ENCODE measurements at places on chromosomes 4 and X. TPM values are rescaled to one million over a fixed set of nuclear protein-coding genes. Genes with fewer than 3 reads are reported as not detected.

Gene AMTN
- total RNA-seq, result not detected

Gene WAS
- total RNA-seq, result 0.13 TPM

Gene RBM46
- not detected for total RNA-seq

Gene POU4F2
- not detected for total RNA-seq

Gene FRAS1
- total RNA-seq, result 4.1 TPM

Gene KLF8
- total RNA-seq, result 1.4 TPM

Gene ACE2
- total RNA-seq, result not detected

Gene SH3D19
- total RNA-seq, result 70.1 TPM

Gene IL2
- not detected for total RNA-seq

Gene SRPX
- total RNA-seq, result 164 TPM

Gene TRAM1L1
- 0.89 TPM for total RNA-seq

Gene NKX3-2
- not detected for total RNA-seq

Gene BGN
- total RNA-seq, result 6.0 TPM

Gene RTL5
- 0.44 TPM for total RNA-seq

Gene CUL4B
- total RNA-seq, result 118 TPM

Gene FGFBP2
- total RNA-seq, result not detected

Gene ZCCHC13
- total RNA-seq, result not detected

Gene TMEM31
- not detected for total RNA-seq

Gene RHOH
- 3.3 TPM for total RNA-seq

Gene CASP6
- total RNA-seq, result 26.6 TPM

Gene PF4V1
- not detected for total RNA-seq
